ENCODE measurements at places on chromosomes 1 and 21.

DNA sequence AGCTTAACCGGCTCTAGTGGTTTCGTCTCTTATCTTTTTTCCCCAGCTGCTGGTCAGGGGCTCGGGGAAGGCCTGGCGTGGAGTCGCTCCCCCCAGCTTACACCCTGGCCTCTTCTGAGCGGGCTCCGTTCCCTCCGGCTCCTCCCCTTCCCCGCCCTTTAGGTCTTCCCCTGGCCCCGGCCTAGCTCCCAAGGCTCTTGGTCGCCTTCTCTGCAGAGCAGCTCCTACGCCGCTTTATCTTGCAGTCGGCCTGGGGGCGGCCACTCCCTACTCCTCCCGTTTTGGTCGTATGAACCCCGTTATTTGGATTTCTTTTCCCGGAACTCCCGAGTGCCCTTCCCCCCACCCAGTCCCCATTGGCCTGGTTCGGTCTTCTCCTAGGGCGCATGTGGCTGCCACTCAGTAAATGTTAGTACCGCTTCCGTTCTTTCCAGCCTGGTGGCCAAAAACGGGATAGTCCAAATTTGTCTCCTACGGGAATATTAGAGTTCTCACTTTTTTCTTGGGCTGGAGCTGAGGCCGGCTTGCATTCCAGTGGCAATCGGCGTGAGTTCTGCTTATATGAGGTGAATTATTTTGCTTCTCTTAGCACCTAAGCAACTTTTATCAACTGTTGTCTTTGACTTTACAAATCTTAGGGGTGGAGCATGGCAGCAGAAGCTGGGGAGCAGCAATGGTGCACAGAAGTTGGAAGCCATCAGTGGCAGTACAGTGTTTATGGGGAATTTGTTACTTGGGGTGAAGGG is 467 bp downstream of the THRAP3 start:
- DNase-seq, result no peak

DNA sequence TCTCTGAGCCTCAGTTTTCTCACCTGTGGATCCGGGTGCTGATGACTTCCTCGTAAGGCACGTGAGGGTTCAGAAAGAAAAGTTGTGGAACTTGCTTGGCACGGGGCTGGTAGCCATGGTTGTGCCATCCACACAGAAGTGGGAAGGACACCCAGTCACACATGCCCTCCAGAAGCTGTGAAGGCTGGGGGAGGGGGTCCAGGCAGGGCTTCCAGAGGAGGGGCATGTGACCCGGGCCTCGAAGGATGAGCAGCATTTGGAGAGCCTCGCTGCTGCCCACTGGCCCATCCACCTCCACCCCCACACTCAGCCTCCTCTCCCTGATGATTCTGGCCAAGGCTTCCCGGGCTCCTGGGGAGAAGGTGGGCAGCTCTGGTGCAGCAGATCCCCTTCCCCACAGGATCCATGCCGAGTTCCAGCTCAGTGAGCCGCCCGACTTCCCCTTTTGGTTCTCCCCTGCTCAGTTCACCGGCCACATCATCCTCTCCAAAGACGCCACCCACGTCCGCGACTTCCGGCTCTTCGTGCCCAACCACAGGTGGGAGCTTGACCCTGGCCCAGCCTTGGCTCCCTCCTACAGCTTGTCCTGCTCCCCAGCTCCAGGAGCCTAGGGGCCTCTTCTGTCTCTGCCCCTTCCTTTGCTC is 9.4 kb downstream of the SELENON start:
- DNase-seq, result no peak

DNA sequence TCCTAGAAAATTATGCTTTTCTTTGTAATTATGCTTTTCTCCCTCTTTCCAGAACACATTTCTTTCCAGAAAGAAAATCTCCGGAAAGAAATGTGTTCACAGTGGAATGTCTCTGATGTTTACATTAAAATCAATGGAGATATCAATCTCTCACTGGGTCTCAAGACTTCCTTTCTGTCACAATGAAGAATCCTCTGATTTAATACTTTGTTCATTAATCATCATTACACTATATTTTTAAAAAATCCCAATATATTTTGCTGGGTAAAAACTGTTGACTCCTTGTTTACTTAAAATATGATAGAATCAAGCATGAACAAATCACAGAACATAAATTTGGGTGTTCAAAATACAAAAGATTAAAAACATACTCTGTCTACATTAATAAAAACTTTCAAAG is 26.3 kb upstream of the TGFBR3 start:
- no peak for DNase-seq

DNA sequence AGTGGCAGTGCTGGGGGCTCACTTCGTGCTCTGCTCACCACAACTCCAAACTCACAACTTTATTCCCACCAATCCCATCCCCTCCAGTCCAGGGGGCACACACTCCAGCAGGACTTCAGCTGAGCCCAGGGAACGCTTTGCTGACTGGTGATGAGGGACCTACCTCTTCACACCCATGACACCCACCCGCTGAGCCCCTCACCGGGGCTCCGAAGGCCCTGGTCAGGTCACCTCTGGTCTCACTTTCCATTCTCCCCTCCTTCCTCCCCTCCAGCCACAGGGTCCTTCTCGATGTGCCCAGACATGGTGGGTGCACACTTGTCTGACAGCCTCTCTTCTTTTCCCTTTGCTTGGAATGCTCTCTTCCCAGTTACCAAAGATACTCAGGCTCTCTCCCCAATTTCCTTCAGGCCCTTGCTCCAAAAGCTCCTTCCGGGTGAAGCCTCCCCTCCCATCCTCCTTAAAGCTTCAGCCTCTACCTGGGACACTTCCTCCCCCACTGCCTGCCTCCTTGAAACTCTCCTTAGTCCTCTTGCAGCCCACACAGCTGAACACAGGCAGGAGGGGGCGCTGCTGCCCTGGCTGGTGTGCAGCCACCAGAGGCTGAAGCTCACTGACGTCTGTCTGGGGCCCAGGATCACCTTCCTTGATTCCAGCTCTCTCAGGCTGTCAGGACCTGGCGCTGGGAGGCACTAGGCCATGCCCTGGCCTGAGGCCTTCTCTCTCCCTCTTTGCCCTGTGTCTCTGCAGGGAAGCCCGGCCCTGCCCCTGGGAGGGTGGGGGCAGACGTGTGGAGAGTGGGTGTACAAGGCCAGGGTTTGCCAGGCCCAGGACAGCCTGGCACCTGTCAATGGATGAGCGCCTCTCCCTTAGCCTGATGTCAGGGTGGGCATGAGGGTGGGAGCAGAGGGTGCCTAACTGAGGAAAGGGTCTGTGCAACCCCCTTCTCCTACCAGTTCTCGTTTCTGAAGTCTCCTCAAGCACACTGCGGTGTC is 1.6 kb downstream of the KCNE1 start:
- DNase-seq, result no peak

DNA sequence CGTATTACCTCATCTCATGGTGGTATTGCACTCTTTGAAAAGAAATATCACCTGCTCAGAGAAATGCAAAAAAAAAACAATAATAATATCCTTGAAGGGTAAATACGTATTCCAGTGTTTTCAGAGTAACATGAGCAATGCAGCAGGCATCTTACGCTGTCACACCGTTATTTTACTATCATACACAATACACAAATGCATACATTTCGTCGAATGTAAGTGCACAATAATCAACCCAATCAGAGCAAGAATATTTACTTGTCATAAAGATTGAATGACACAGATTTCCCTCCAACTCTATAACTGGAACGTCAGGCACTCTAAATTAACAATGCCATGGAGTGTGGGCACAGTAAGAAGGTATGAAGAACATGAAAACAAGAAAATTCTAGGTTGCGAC is 1050.1 kb downstream of the PLA2G4A start:
- DNase-seq, result no peak

- DNase-seq, result no peak
Measured at GRCh38 chr1:185368913-185369491, 52.0 kb upstream of the IVNS1ABP start.

DNA sequence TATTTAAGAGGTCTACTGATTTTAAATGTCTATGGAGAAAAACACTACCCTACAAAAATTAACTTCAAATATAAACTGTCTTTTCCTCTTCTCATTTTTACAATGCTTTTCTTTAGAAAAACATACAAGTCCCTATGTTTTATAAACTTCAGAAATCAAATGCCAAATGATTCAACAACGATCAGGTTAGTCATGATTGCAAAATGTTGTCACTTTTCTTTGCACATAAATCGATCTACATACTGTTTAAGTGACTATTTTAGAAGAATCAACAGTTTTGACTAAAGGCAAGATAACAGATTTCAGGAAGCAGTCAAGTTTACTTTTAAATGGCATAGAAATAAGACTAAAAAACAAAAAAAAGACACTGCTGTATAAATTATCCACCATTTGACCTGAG is 168.7 kb downstream of the GPATCH2 start:
- DNase-seq, result no peak

GRCh38 chr1:232531291-232531690 is 98.6 kb downstream of the SIPA1L2 start:
- DNase-seq, result no peak

- no peak for DNase-seq
Measured at GRCh38 chr1:203669739-203670138, 43.1 kb downstream of the ATP2B4 start.

DNA sequence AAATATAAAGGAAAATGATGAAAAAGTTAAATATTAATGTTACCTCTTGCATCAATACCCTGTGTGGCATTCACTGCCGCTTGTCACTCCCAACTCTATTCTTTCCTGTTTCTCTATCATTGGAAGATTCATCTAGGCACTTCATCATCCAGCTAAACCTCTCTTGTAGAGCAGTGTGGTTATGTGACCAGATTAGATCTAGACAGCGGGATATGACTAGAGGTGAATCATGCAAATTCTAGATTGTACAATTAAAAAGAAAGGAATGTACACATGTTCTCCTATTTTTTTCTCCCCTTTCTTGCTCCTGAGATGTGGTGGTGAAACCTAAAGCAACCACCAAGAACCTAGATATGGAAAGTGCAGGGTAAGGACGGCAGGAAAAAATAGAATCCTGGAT is 174.1 kb downstream of the LBR start:
- DNase-seq, result no peak

- no peak for DNase-seq
Measured at GRCh38 chr21:44749759-44750674, 38.6 kb upstream of the TSPEAR start.

DNA sequence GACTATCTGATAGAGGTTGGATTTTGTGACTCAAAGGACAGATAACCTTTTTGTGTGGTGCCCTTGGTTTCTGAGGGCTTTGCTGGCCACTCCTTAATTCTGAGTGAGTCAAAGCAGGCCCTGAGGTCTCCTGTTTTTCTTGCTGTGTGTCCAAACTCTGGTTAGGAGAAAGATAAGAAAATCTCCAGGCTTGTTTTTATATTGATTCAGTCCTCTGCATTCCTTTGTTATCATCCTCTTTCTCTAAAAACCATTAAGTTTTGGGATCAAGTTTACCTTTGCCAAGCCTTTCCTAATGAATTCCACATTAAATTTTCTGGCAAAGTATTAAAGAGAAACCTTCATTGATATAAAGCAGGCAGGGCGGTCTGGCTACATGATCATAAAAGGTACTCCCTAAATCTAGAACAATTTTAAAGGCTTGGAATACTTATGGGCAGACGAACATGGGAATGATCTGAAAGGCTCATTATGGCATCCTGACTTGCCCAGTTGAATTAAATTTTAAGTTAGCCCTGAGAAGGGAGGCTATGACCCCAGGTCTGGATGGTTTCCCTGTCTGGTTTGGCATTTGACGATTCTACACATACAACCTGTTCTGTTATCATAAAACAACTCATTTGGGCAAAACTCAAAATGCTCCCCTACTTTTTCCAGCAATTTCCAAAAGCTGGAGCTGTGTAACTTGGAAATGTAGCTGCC is 20.8 kb downstream of the ZBTB8B start:
- no peak for DNase-seq

GRCh38 chr1:212629450-212630157 is 21.0 kb downstream of the ATF3 start:
- no peak for DNase-seq

DNA sequence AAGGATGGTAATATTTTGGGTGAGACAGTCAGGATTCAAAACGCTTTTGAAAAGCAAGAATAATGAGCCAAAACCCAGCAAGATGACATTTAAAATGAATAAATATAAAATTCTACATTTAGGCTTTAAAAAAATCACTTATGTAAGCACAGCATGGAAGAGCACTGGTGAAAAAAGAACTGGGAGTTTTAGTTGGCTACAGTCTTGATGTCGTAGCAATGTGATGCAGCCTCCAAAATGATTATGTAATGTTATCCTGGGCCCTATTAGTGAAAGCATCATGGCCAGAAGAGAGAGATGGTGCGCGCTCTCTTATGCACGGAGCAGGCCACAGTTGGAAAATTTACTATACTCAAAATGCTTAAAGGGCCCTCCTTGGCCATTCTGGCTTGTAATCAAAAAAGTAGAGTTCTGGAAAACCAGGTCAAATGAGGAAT is 5.1 kb downstream of the KCNJ9 start:
- DNase-seq, result no peak

GRCh38 chr1:190147616-190148015 is 330.0 kb downstream of the BRINP3 start:
- DNase-seq, result no peak

DNA sequence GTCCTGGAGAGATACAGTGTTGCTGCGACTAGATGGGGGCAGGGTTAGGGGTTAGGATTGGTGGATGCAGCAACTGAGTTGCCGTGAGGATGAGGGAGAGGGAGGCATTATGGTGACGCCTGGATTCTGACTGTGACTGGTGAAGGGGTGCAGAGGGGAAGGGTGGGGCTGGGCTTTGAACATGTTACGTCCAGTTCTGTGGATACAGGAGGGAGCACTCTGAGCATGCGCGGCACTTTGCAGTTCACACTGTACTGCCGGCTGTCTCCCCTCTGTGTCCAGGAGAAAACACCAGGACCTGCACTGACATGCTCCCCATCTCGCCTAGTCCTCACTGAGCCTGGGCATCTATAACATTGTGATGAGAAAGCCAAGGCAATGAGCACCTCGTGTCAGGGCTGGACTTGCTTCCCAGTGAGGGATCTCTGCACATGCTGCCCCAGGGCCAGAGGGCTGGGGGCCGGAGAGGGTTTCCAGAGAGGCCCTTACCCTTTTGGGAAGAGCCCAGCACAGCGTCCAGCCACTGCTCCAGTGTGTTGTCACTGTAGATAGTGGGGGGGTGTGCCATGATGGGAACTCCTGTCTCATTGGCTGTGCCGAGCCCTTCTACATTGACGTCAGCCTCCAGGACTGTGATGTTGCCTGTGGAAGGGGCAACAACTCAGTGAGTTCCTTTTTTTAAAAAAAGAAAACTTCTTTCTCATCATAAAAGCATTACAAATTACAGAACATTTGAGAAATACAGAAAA is 7.6 kb downstream of the FAM151A start:
- no peak for DNase-seq
